ENCODE measurements at places on chromosomes 1 and 21.

DNA sequence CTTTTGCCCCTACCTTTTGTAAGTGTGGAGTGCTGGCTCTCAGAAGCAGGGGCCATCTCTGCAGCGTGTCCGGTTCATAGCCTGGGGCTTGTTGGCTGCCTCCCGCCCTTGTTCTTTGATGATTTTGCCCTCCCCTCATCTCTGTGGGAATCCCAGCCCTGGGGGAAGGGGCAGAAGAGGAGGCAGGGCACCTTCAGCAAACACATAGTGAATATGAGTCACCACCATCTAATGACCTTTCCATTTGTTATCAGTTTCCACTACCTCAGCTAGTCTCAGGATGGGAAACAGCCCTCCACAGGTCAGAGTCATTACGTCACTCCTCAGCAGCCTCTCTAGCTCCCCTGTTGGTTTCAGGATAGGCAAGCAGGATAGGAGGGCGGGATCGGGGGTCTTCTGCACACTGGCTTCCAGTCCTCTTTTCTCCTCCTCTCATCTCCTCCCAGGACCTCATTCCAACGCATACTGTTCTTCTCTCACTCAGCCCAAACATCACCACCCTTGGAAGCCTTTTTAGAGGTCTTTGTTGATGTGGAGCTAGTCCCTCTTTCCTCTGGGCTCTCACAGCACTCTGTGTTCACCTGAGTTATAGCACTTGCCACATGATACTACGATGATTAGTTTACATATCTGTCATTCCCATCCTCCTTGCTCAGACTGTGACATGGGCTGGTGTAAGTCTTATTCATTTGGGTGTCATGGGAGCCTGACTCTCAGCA lies 15.8 kb downstream of the GADD45A start:
- no peak for DNase-seq

GRCh38 chr1:92480813-92481598 lies 5.7 kb downstream of the GFI1 start:
- no peak for DNase-seq

DNA sequence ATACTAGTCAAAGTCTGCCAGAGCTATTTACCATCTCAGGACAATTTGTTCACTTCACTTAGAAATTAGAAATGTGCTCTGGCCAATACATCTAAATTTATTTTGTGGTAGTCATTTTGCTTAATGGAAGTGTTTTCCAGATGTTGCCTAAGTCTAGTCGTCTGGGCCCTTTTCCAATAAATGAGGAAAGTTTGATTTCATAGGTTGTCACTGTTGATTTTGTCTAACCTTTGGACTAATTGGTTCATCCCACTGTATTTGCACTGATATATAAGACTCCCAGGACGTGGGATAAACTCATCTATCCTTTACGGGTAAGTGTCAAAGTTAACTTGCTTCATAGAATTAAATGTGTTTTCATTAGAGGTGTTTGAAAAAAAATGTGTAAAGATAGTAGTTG lies 79.1 kb downstream of the TPR start:
- no peak for DNase-seq

- DNase-seq, result no peak
These were observed 2.4 kb downstream of the SSBP3 start for GRCh38 chr1:54403808-54404261.

DNA sequence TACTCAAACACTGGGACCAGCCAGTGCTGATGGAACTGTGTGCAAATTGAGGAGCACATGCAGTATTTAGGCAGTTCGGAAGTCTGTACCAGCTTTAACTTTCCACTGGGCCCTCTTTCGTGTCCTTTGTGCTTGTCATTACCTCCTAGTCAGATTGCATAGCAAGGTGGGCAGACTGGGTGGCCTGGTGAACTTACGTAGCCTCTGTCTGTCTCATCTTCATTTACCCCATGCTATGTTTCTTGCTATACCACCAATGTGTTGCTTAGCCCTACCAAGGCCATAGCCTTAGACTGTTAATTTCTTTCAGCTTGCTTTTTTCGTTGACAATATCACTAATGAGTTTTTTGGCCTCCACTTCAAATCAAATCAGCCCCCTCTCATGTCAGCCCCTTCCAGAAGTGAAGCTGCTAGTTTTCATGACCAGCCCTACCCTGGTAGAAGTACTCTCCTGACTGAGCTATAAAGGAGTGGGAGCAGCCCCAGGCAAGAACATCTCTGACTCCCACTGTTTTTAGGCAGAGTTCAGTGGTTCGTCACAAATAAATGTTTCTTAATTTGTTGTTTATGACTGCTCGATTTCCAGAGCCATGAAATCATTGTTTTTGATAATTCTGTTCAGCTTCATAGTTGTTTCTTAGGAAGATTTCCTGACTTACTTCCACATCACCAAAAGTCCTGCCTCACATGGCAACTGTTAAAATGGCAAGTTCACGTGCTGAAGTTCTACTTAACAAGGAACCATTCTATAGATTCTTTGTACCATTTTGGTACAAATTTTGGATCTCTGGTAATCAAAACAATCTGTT lies 19.3 kb downstream of the PRKACB start:
- no peak for DNase-seq

DNA sequence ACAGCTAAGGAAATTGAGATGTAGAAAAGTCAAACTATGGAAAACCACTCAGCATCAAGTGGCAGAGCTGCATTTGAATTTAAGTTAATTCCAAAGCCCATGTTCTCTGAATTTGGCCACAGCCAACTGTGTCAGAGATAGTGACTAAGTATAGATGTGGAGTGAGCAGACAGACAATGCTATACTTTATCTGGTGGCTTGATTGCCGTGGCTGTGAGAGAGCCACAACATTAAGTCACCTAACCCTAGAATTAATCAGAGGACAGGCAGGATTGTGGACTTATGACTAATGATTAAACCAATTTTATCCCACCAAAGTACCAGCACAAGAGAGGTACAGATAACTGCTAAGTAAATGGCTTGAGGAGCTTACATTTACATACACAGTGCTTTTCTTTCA lies 209.8 kb downstream of the TPR start:
- DNase-seq, result no peak

DNA sequence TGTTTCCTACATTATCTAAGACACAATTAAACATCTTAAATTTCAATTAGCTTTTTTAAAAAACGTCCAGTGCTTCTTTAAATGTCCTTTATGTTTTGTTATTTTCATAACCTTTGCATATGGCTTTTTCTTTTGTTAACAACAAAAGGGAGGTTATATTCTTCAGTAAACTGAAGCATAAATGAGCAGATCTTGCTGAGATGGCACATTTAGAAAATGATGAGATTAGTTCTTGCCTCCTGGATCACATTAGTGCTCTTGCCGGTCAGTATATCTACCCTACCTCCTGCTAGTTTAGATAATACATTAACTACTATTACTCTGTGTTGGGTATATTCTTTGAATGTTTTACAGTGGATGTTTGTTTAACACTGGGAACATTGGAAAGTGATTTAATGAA lies 126.1 kb downstream of the DISP1 start:
- no peak for DNase-seq

- no peak for DNase-seq
These were observed 7.3 kb downstream of the CSTB start for GRCh38 chr21:43768868-43769167.

DNA sequence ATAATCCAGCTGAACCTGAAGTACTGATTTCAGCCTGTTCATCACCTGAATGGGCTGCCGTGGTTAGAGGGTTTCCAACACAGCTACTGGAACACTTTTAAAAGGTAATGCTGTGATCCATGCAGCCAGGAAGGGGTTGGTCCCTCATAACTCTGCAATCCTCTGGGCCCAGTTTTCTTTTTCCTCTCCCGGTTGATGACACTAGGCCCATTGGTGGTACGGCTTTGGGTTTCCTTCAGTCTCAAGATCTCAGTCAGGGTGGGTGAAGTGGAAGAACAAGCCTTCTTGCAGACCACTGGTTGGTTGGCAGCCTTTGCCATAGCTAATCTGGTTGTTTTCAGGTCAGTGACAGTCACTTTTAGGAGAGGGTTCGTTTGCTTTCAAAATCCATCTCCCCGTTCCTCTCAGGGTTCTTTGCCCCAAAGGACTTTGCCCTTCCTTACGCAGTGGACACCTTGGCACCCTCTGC lies 502 bp upstream of the SLC35A3 start:
- DNase-seq, result no peak

GRCh38 chr1:93155335-93155734 lies 24.9 kb downstream of the TMED5 start:
- DNase-seq, result no peak

DNA sequence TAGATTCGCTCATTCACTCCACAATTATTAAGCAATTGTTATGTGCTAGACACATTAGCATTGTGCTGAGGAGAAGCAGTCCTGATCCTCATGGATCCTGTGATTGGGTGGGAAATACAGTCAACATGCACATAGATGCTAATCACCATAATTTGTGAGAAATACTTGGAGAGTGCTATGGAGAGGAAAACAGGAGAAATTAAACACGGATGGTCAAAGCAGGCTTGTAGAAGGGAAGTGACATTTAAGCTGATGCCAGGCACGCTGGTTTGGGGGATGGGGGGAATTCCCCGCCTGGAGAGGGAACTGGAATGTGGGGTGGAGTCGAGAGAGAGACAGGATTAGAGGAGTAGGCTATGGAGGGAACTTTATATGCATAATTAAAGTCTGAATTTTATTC lies 52.2 kb upstream of the L1TD1 start:
- DNase-seq, result no peak

DNA sequence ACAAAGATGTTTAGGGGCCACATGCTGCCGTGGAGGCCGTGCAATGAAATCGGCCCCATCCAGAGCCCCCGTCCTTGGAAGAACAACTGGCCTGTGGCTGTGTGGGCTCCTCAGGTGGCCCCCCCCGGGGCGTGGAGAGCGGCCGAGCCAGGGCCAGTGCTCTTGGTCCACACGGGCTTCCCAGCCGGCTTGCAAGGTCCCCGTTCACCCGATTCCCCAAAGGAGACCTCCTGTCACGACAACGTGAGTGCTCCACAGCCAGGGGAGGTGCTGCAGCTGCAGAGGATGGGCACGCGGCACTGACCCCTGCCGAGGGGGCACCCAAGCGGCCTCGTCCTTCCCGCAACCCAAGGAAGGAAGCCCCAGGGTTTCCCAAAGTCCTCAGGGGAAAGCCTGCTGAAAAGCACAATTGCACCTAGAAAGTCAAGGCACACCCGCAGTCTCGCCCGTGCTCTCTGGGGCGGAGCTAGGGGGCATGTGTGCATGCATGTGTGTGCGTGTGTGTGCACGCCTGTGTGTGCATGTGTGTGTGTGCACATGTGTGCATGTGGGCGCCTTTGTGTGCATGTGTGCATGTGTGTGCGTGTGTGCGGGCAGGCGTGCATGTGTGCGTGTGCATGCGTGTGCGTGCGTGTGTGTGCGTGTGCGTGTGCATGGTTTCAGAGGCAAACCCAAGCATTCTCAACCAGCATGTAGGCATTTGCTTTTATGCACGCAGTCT lies 48.2 kb downstream of the SLX9 start:
- no peak for DNase-seq

- peak; percentile 6 for DNase-seq
These were observed 32.7 kb downstream of the HSD17B7 start for GRCh38 chr1:162823231-162823630.

DNA sequence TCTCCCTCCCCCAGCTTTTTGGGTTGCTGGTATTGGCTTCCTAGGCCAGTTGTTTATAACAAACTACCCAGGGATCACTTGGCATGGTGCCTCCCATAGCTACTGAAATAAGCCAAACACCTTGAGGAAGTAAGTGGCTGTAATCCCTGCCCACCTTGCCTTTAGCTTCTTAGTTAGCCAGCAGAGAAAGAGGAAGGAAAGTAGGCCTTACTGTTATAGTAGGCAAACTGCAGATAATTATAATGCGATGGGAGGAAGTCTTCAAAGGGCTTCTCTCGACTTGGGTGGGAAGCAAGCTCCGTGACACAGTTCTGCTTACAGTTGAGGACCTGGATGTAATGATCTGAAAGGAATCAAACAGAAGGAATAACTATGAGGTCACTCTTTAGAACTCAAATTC lies 8.2 kb downstream of the P3H1 start:
- DNase-seq, result no peak

DNA sequence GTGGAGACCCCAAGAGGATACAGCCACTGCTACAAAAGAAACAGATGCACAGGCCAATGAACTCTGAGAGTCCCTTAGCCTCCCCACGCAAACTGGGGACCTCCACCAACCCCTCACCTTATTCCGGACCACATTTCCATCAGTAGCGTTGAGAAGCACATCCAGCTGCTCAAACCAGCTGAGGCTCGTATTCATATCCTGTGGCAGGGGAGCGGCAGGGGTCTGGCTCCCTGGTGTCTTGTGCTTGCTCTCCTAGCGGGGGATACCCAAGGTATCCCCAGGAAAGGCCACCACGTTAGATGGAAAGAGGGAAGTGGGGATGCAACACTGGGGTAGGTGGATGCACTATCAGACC lies 481 bp downstream of the CCDC163 start:
- no peak for DNase-seq

DNA sequence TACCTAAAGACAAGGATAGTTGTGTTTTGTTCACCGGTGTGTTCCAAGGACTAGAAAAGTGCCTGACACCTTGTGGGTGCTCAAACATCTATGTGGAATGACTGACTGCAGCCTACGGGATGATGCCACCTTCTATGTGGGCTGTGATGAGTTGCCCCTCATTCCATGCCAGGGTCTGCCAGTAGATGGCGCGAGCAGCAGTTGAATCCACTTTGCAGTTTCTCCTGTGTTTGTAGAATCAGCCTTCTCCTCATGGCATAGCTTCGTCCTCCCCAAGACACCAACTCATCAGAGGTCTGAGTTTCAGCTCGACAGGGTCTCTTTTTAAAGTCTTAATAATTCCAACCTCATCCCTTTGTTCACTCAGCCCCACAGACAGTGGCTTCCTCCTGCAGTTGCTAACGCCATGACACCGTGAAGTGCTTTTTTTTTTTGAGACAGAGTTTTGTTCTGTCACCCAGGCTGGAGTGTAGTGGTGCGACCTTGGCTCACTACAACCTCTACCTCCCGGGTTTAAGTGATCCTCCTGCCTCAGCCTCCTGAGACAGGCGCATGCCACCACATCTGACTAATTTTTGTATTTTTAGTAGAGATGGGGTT lies 133.7 kb downstream of the CAPN8 start:
- peak; percentile 39 for DNase-seq

DNA sequence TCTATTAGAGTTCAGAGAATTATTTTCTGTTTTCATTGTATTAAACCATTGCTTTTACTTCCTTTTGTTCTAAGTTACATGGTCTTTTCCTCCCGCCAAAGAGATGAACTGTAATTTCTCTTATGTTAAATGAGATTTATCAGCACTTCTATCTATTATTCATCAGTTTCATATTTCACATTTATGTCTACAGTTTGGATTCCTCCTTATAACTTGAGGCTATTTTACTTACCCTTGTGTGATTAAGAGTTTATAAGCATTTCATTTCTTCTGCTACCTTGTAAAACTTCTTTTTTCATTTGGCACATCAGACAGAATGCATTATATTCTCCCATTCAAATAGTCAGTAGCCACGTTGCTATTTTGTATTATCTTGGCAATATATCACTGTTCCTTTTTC lies 248.2 kb downstream of the PLA2G4A start:
- no peak for DNase-seq

DNA sequence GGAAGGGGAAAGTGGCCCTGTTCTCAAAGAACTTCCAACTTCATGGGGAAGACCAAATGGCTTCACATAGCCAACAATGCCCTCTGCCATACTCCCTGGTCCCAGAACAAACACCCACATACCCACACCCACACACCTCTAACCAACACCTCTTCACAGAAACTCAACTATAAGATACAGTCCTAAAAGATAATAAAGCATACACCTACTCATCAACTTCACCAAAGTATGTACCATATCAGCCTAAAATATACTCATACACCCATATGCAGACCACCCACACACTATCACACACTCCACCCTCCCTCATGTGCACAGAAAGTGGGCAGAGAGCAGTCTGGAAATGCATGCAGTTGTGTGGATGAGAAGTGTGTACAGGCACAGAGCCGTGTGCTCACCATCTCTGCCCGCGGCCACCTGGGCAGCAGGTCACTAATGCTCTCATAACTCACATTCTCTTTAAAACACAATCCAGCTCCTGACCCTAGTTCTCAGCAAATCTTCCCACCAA lies 27.7 kb downstream of the IQGAP3 start:
- DNase-seq, result no peak

Data from CD4-positive, alpha-beta T cell treated with Interleukin-12 subunit alpha and Interleukin-12 subunit beta, for 1 hour (primary cell).